ENCODE measurements at places on chromosomes 16 and 17. TPM values are rescaled to one million over a fixed set of nuclear protein-coding genes. Genes with fewer than 3 reads are reported as not detected.

DNA sequence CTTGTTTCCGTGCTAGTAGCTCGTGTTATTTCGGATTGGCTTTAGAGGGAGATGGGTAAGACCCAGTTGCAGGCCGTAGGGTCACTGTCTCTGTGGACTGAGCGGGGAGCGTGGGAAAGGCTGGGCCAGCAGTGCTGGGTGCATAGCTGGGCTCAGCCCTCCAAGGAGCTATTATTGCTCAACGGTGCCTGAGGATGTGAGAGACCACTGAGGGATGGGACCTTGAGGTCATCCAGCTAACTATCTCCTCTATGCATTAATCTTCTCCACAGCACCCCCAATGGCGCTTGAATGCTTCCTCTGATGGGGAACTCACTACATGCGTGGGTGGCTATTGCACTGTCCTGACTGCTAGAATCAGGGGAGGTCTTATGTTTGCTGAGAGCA is 126.1 kb upstream of the FOXF1 start:
- no peaks in the 10 kb centered on the region for H3K36me3 ChIP-seq
- H3K27ac ChIP-seq, result no peak overlapping the region
- H3K27me3 ChIP-seq, result no peaks in the 10 kb centered on the region
- no peaks in the 10 kb centered on the region for H3K4me1 ChIP-seq
- DNase-seq, result no peak

- H3K4me1 ChIP-seq, result peaks cover 52% of the 10 kb centered on the region
- no peak for DNase-seq
Measured at GRCh38 chr17:17852930-17853329, 16.1 kb upstream of the SREBF1 start.

DNA sequence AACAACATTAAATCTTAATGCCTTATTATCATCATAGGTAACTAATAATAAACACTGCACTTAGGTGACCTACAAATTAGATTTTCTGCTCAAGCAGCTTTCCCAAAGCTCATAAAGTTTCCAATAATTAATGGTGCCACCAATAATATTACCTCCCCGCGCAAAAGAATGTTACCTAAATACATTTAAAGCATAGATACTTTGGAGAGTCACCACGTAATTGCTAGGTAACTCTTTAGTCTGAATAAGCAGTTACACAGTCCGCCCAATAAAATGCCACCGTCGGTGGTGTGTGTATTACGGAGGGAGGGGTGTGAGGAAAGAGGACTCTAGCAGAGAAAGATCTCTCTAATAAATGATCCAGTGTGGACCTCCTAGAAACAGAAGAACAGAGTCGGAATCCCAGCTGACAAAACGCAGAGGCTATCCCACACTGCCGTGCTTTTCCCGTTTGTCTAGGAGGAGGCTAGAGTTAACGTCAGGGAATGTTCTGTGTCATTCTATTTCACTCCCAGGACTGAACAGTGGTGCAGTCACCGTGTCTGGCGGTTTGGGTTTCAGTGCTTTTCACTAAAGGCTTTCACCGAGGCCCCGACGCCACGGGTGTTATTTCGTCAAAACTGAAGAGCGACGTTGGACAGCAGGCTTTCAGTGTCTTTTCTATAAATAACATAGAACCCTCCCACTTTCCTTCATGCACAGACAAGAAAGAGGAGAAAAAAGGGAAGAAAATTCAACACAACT is 630 bp downstream of the RNFT1 start:
- H3K27me3 ChIP-seq, result no peaks in the 10 kb centered on the region
- H3K4me1 ChIP-seq, result peaks cover 6% of the 10 kb centered on the region
- no peak for DNase-seq
- peaks cover 4% of the 10 kb centered on the region for H3K36me3 ChIP-seq
- H3K4me3 ChIP-seq, result peak overlapping the region; percentile 97
- peak overlapping the region; percentile 90 for H3K27ac ChIP-seq

GRCh38 chr17:71438631-71439146 is 682.1 kb upstream of the SOX9 start:
- no peaks in the 10 kb centered on the region for H3K36me3 ChIP-seq
- no peak overlapping the region for H3K27ac ChIP-seq
- H3K27me3 ChIP-seq, result no peaks in the 10 kb centered on the region
- DNase-seq, result no peak

DNA sequence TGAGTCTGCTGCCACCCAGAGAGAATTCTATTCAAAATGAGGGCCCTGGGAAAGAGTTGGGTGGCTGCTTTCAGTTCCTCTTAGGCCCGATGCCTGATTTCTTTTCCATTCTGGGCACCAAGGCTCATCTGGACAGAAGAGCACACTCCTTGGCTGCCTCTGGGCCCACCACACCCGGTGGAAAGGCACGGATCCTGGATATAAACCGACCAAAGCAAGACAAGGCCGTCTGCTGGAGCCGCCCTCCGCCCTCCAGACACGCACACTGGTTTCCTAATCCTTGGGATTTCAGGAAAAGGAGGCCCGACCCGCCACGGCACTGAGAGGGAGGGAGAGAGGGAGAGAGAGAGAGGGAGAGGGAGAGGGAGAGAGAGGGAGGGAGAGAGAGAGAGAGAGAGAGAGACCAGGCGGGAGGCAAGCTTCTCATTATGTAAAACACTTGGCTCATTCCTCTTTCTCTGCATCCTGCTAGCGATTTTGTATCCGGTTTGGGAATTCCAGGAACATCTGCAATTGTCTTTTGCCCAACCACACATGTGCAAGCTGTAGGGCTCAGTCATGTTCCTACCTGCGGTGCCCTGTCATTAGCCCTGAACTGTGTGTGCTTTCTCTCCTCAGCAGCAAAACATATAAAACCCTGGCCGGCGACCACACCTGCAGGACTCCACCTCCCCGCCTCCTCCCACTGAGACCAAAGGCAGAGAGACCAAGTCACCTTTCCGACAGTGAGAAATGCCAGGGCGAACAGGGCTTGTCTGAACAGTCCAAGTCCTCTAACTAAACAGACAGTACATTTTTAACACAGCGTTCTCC is 347.2 kb downstream of the SOX9 start:
- H3K36me3 ChIP-seq, result no peaks in the 10 kb centered on the region
- H3K4me3 ChIP-seq, result no peak overlapping the region
- DNase-seq, result no peak
- no peaks in the 10 kb centered on the region for H3K4me1 ChIP-seq

DNA sequence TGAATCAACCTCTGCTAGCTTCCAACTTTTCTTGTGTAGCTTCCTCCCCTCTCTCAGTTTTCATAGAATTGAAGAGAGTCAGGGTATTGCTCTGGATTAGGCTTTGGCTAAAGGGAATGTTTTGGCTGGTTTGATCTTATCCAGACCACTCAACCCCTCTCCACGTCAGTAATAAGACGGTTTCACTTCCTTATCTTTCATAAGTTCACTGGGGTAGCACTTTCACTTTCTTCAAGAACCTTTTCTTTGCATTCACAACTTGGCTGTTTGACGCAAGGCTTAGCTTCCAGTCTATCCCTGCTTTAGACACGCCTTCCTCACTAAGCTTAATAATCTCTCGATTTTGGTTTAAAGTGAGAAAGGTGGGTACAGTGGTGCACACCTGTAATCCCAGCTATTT is 29.7 kb upstream of the OR1A2 start:
- DNase-seq, result no peak
- no peaks in the 10 kb centered on the region for H3K36me3 ChIP-seq
- no peaks in the 10 kb centered on the region for H3K27me3 ChIP-seq
- no peaks in the 10 kb centered on the region for H3K4me1 ChIP-seq

- no peaks in the 10 kb centered on the region for H3K27me3 ChIP-seq
- H3K4me1 ChIP-seq, result no peaks in the 10 kb centered on the region
- no peak overlapping the region for H3K4me3 ChIP-seq
- DNase-seq, result no peak
- no peak overlapping the region for H3K27ac ChIP-seq
Measured at GRCh38 chr16:77298418-77299360, 99.5 kb downstream of the SYCE1L start.

DNA sequence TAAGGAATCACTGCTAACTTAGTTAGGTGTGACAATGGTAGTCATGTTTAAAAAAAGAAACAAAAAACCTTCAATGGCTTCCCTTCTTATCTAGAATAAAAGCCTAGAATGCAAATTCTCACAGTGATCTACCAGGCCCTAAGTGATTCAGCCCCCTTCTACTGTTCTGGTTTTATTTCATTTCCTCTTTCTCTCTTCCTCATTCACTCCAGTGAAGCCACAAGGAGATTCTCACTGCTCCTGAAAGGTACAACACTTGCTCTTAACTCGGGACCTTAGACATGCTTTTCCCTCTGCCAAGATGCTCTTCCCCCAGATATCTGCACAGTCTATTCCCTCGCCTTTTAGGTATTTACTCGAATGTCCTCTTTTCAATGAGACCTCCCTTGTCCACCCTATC is 3.7 kb downstream of the PIGS start:
- no peak overlapping the region for H3K4me3 ChIP-seq
- no peak for DNase-seq
- peaks cover 13% of the 10 kb centered on the region for H3K36me3 ChIP-seq
- H3K4me1 ChIP-seq, result peaks cover 13% of the 10 kb centered on the region
- H3K27ac ChIP-seq, result no peak overlapping the region

GRCh38 chr17:11999696-12000095 is 2.4 kb upstream of the ZNF18 start:
- no peak overlapping the region for H3K4me3 ChIP-seq
- H3K27ac ChIP-seq, result no peak overlapping the region
- DNase-seq, result no peak
- no peaks in the 10 kb centered on the region for H3K27me3 ChIP-seq
- peaks cover 6% of the 10 kb centered on the region for H3K4me1 ChIP-seq
- no peaks in the 10 kb centered on the region for H3K36me3 ChIP-seq

GRCh38 chr17:6894206-6894528 is 62.6 kb upstream of the TEKT1 start:
- H3K27ac ChIP-seq, result no peak overlapping the region
- H3K36me3 ChIP-seq, result no peaks in the 10 kb centered on the region
- H3K27me3 ChIP-seq, result peaks cover 7% of the 10 kb centered on the region
- no peak for DNase-seq
- no peaks in the 10 kb centered on the region for H3K4me1 ChIP-seq

GRCh38 chr16:12390644-12391043 is 413.0 kb downstream of the CPPED1 start:
- H3K27me3 ChIP-seq, result no peaks in the 10 kb centered on the region
- no peak for DNase-seq
- H3K27ac ChIP-seq, result no peak overlapping the region
- H3K36me3 ChIP-seq, result no peaks in the 10 kb centered on the region

The C17orf107 gene
- total RNA-seq, result 1.9 TPM

The ASPHD1 gene
- 0.27 TPM for total RNA-seq
